GM20000 (cell line): ENCODE measurements at places on chromosomes 2 and 18.

DNA sequence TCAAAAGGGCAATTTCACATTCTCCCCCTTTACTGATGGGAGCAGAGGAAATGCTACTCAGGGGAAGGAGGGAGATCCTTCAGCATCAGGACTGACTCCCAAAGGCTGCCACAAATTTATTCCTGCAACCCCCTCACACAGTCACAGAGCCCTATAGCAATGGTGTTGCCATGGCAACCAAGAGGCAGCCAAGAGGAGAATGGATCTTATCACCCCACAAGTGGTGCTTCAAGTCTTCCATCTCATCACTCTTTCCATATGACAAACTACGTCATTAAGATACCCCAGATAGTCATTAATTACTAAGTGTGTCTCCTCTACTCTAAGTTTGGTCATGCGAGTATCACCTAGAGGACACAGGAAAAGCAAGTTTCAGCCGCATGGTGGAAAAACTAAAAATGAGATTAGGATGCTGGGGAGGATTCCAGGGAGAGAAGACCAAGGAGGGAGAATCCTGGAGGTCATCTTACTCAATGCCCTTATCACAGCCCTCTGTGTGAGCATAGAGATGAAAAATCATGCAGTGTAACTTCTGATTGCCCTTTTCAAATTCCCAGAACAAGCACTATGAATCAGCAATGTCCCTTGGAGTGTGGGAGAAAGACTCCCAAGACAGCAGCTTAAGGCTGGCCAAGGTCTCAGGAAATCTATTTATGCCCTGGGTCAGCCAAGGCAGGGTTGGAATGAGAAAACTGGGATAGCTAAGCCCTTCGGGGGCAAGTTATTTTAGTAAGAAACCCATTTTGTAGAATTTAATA is 885.7 kb upstream of the KLHL29 start:
- no peak for DNase-seq

DNA sequence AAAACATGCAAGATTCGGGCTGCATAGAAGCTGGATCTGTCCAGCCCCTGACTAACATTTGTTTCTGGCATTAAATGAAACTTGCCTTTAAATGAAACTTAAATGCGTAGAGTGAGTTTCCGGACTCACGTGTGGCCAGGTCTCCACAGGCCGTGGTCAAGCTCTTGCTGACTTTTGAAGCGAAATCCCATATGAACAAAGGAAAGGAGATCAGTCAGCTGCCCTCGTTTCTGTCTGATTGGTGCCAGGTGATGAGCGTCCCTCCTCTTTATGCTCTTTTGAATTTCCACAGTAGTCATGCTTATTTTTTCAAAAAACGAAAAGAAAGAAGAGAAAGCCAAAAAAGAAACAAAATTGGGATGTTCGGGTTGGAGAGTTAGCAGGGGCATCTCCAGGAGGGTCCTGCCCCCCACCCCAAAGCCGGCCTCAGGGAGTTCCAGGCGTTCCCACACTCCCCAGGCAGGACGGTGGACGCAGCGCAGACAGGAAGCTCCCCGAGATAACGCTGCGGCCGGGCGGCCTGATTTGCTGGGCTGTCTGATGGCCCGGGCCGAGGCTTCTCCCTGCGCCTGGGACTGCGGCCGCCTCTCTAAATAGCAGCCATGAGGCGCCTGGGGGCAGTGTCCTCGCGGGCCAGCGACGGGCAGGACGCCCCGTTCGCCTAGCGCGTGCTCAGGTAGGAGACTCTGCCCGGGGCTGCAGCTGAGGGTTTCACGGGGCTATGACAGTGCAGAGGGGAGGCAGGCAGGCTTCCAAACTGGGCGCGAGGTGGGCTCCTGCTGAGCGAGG is at the start of gene COLEC11:
Gene COLEC11 (plus strand): TSS at position 620 of the 789 bp plus-strand sequence. CDS start 9,229 bp downstream, outside the sequence.
- no peak for DNase-seq

DNA sequence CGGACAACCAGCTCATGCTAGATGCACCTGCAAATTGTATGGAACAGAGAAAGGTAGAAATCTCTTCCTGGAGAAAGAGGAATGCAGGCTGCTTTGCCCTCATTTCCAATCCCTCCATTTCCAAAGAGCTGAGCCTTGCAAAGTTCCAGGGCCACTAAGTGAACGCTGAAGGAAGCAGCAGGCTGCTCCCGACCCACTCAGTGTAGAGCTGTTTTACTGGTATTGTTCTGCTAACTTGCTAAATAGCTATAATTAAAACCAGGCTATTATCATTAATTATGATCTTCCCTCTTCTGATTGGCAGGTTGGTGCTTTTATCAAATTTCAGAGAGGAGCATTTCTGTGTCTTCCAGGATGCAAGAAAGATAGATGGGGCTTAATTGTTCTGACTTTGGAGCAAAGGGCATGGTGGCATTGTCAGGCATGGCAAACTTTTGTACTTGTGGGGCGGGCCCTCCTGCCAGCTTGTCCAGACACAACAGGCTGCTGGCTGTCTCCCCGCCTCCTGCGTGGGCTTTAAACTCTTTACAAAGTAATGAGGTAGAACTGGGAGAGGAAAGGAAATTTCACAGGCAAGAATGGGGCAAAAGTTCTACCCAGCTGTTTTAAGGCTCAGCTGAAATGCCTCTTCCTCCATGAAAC is 40.2 kb downstream of the ALK start:
- DNase-seq: no peak

- no peak for DNase-seq
Observed at GRCh38 chr2:37775908-37776250, 104.4 kb upstream of the CDC42EP3 start.

- DNase-seq: no peak
Observed at GRCh38 chr2:196380575-196380974, 209.2 kb upstream of the STK17B start.

DNA sequence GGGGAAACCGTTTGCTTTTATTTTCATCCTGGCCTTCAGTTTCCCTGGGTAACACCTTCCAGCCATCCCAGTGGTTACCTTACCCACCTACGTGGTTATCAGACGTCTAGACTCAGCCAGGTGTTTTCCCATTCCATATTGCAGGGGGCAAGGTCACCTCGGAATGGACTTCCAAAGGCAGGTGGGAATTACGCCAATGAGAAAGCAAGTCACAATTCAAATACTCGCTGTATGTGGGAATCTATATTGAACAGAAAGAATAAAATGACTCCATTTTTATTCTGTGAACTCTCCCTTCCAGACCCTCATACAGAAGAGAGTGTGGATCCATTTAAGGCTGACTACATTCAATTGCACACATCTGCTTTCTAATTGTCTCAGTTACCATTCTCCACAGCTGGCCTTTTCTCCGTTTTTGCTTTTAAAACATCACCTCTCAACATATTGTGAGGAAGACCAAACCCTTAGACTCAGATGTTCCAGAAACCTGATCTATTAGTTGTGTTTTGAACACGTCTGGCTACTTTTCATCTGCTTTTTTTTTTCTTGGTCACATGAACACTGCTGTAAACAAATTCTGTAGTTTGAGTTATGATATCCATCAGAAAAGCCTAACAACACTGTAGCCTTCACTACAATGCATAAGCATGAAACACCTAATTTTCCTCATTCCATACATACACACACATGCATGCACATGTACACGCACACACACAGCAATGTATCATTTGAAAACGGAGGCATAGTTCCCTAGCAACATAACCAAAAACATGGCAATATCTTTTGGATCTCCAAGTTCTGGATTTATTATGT is 59.8 kb downstream of the BCL2 start:
- no peak for DNase-seq

DNA sequence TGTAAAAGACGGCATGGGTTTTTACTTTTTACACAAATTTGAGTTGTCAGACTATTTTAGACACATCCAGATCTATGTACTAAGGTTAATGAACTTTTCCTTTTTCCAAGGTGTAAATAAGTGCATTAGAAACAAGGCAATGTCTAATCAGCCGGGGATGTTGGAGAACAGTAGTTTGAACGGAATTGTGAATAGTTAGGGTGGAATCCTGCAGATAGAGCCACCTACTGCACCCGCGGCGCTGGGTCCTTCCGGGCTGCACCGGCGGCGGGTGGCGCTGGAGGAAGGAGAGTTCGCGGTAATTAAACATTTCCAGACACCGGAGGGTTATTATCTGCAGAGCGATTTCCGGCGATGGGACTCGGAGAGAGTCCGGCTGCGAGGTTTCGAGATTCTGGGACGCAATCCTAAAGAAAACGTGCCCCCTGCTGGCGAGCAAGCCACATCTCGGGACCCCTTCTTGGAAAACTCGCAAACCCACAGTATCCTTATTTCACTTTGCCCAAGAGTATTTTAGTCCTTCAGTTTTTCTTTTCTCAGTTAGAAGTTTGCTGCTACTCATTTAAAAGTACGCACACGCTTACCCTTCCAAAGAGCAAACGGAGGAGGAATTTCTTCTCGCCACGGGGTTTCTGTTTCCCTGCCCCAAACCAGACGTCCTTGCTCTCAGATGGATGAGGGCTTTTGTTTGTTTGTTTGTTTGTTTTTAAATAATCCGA is 4.5 kb upstream of the OSR1 start:
- DNase-seq: peak; percentile 56

GRCh38 chr2:171244466-171244969 is 83.8 kb upstream of the TLK1 start:
- DNase-seq: no peak

GRCh38 chr2:138559641-138560040 is 58.1 kb downstream of the SPOPL start:
- DNase-seq: no peak

DNA sequence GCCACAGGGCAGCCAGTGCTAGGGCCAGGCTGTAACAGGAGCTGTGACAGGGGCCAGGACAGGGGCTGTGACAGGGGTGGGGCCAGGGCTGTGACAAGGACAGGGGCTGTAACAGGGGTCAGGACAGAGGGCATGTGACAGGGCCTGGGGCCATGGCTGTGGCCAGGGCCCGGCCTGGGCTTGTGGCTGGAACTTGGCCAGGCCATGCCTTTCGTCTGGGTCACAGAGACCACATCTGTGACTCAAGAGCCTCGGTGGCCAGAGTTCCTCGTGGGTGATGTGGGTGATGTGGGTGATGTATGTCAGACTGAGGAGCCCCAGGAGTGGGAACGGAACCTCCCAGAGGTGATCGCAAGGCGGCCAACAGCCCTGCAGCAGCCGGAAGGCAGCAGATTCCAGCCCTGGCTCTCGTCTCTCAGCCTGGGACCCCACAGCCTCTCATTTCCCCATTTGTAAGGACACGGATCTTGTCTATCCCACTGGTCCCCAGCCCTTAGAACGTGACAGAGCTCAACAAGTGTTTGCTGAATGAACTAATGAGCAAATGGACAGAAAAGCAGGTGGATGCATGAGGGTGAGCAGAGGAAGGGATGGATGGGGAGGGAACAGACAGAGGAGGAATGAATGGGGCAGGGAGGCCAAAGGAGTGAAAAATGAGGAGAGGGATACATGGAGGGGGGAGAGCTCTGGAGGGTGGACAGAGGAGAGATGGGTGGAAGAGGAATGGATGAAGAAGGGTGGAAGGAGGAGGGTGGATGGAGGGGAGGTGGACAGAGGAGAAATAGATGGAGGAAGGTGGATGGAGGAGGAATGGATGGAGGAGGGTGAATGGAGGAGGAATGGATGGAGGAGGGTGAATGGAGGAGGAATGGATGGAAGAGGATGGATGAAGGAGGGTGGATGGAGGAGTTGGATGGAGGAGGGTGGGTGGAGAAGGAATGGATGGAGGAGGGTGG is 17.3 kb downstream of the ESPNL start:
- DNase-seq: no peak

- DNase-seq: peak; percentile 53
Observed at GRCh38 chr18:34358923-34359322, 134.2 kb upstream of the NOL4 start.
